ENCODE measurements at places on chromosomes 16 and 17.

GRCh38 chr16:69816996-69817395 lies 54.9 kb downstream of the WWP2 start:
- no peak for DNase-seq

GRCh38 chr17:28810437-28810836 lies 32.2 kb downstream of the FAM222B start:
- no peak for DNase-seq

DNA sequence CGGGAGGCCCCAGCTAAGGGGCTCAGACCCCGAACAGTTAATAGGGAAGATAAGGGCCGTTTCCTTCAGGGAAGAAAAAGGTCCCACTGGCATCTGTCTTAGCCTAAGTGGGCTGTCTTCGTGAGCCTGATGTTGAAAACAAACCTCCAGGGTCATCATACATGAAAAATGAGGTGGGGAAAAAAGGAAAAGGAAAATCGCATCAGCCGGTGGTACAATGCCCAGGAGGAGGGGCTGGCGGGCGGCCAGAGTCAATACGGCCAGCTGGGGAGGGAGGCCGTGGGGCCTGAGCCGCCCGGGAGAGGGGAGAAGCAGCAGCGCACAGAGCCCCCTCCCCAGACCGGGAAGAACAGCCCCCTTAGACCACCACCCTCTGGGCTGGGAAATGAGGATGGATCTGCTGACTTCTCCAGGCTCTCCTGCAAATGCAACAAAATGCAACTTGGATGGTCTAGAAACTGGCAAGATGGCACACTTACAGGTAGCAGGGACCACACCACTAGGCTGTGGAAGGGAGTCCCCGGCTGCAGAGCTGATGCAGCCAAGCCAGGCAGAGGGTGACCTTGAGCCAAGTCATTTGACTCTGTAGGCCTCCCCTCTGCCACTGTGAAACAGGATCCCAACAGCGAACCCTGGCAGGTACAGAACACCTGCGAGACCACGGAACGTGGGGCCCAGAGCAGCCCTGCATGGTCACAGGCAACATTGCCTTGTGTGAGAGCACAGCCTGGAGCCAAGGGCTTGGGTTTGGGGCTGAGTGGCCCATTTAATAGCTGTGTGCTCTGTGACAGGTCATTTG lies 448.5 kb downstream of the SOX9 start:
- no peak for DNase-seq

GRCh38 chr16:30760001-30760559 lies 1.8 kb downstream of the CFAP119 start:
- no peak for DNase-seq

DNA sequence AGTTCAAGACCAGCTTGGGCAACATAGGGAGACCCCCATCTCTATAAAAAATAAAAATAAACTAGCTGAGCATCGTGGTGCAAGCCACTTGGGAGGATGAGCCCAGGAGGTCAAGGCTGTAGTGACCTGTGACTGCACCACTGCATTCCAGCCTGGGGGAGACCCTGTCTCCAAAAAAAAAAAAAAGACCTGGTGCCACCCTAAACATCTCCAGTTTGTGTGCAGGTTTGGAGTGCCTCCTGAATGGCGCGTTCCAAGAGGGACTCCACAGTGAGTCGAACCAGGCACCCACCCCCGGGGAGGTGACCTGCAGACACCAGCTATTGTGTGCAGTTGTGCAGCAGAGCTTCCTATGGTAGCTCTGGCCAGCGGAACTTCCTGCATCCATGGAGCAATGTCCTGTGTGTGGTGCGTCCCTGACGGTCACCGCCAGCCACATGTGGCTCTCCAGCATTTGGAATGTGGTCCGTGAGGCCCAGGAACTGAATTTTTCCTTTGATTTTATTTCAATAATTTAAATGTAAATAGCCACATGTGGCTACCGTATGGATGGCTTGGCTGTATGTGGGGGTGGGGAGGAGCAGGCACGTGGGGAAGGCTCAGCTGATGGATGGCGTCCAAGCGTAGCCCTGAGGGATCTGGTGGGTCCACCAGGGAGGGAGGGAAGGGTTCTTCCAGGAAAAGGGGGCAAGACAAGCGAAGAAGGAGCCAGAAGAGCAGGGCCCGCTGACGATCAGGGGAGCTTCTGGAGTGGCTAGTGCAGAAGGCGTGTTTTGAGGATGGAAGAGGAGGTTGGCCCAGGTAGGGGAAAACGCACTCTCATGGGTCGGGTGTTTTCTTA lies 107.1 kb upstream of the GSE1 start:
- no peak for DNase-seq

DNA sequence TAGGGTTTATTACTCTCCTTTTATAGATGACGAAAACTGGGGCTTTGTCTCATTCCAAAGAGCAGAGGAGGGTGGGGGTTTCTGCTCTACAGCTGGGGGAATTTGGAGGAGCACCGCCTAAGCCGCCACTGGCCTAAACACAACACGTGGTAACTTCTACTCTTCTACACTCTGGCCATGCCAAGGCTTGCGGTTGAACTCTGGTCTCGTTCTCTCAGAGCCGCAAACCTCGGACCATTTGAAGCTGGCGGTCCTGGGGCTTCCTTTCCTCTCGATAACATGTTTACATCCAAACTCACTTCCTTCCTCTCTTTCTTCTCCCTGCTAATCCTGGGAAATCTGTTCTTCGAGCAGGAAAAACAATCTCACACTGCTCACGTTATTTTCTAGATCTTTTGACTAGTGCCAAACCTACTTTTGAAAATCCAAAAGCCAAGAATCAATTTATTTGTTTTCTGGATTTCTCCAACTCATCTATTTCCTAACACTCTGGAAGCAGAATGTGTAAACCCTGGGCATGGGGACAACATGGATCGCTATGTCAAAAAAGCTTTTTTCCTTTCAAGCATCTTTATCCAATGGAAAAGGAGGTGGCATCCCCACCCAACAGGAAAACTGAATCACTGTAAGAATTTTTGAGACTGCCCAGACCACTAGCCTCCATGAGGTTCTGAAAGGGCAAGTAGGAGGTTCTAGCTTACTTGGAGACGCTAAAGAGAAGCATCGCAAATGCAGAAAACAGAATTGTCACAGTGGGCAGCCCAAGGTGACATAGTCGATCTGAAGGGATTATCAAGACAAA lies 13.6 kb upstream of the EEF2K start:
- peak; percentile 95 for DNase-seq

GRCh38 chr16:50745940-50746339 lies 4.1 kb downstream of the CYLD start:
- DNase-seq = no peak

GRCh38 chr17:49971848-49972485 lies 3.0 kb downstream of the DLX4 start:
- no peak for DNase-seq

DNA sequence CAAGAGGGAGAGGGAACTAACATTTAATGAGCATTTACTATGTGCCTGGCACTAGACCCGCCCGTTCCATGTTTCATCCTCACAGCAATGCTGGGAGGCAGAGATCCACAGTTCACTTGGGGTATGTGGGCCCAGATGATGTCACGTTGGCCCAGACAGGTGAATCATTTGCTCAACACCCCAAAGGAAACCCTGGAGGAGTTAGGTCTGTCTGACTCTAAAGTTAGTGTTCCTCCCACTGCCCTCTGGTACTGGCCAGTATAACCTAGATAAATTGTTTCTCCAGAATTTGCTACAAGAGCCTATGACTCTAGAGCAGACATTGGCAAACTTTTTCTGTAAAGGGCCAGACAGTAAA lies 164.6 kb downstream of the VPS53 start:
- DNase-seq = peak; percentile 17

DNA sequence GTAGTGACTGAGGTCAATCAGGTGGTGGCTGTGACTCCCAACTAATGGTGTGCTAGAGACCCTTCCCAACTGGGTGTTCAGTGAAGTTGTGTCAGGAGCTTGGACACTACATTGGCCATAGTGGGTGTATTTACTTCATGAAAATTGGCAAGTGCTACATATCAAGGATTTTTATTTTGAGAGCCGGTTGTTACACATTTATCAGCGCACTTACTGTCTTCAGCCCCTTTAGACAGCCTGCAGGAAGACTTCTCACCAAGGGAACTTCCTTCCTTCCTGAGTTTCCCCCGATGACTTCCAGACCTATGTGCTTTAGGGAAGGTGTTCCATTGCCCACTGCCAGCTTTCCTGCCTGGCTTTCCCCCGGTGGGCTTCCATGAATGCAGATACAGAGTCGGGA lies 261.2 kb downstream of the CBLN1 start:
- no peak for DNase-seq

GRCh38 chr16:47413041-47413440 lies 47.8 kb downstream of the ITFG1 start:
- DNase-seq = no peak

DNA sequence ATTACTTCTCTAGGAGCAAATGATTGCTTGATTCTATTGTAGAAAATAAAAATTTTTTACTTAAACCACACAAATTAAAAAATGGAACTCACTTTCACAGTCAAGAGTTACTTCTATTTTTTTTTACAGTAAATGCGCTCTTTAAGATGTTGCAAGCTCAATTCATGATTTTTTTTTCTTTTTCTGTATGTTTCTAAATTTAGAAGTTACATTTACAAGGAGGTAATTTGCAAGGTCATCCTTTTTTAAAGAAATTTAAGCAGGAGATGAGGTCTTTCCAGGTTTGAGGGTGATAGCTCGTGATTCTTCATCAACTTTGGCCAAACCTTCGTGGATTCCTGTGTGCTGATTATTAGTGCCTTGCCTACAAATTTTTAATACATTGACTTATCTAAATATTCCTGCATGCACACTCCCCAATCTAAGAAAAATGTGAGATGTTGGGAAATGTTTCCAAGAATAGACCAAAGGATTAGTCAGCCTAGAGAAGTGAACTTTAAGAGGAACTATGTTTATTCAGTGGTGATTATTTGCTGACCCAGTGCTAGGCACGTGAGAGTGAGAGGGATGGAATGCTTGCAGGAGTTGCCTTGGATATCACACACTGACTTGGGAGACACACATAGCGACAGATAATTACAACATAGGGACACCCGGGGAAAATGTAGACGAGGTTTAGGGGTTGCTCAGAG lies 429.8 kb downstream of the MAF start:
- no peak for DNase-seq

- peak; percentile 83 for DNase-seq
Observed at GRCh38 chr16:84774810-84775209, 45.0 kb upstream of the CRISPLD2 start.

DNA sequence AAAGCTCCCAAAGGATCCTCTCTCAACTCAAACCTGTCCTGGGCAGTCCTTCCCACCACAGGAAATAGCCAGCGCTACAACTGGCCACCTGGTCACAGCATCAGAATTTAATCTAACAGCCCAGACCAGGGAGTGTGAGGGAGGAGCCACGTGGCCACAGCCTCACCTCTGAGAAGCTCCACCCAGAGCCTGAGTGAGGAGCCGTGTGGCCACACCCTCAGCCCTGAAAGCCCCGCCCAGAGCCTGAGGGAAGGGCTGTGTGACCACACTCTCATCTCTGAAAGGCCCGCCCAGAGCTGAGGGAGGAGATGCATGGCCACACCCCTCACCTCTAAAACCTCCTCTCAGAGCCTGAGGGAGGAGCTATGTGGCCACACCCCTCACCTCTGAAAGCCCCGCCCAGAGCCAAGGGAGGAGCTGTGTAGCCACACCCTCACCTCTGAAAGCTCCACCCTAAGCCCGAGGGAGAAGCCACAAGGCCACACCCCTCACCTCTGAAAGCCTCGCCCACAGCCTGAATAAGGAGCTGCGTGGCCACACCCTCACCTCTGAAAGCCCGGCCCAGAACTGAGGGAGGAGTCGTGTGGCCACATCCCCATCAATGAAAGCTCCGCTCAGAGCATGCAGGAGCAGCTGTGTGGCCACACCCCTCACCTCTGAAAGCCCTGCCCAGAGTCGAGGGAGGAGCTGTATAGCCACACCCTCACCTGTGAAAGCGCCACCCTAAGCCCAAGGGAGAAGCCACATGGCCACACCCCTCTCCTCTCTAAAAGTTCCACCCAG lies 28.6 kb downstream of the SLC38A8 start:
- DNase-seq = no peak

DNA sequence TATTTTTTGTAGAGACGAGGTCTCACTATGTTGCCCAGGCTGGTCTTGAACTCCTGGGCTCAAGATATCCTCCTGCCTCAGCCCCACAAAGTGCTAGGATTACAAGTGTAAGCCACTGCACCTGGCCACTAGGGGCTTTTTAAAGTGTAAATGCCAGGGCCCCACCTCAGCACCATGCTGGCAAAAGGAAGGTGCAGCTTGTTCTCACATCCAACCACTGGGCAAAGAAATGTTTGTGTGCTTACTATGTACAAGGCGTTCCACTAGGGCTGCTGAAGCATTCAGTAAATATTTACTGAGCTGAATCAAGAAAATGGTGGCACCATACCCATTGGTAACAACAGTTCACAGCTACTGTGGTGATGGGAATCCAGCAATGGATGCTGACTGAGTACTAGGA lies 22.6 kb downstream of the COG1 start:
- no peak for DNase-seq

DNA sequence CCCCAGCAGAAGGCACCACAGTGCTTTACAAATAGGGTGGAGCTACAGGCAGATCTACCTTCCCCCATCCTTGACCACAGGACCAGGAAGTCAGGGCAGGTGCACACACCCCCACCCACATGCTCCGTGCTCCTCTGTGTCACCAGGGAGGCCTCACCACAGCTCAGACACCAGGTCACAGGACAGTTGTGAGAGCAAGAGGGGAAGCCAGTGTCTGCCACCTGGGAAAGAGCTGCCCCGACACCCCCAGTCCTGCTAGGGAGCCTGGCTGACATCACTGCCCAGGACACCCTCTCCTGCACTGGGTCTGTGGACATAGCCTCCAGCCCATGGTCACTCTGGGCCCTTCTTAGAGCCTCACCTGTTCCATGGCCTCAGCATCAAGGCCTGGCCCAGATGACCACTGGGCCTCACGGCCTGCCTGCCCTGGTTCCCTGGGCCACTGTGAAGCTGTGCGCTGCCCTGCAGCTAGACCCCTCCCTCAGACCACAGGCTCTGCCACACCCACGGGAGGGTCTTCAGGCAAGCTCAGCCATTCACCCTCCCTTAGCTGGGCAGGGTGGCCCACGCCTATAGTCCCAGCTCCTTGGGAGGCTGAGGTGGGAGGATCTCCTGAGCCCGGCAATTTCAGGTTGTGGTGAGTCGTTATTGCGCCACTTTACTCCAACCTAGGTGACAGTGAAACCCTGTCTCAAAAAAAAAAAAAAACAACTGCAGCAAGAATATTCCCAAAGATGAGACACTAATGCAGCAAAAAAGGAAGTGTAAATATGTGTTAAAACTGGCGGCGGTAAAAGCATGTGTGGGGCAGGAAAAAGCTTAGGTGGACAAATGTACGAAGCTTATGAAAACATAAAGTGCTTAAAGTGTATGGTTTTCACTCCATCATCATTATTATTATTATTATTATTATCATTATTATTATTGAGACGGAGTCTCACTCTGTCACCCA lies 14.2 kb downstream of the POLR3K start:
- no peak for DNase-seq

- peak; percentile 3 for DNase-seq
Observed at GRCh38 chr17:9615486-9615885, 29.8 kb upstream of the USP43 start.

GRCh38 chr17:19868079-19868395 lies 301 bp upstream of the ULK2 start:
- DNase-seq = no peak

DNA sequence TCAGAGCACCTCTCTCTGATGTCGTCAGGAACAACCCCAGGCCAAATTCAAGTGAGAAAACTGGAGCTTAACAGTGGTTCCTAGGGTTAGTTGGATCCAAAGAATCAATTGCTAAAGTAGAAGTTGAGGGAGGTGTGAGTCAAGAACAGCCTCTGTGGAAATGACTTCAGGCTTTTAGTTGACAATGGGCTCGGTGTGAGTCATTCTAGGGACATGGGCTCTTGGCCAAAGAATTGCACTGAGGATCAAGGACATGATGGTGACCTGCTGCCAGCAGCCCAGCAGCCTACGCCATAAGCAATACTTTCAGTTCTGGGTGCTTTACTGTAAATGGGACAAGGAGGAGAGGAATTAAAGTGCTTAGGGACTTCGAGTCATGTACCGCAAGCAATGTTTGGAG lies 32.1 kb upstream of the SMURF2 start:
- DNase-seq = peak; percentile 66
